ENCODE measurements at places on chromosomes 3 and 15. TPM values are rescaled to one million over a fixed set of nuclear protein-coding genes. Genes with fewer than 3 reads are reported as not detected.

- no peak for DNase-seq
Measured at GRCh38 chr3:48301800-48302166, 31.7 kb downstream of the SPINK8 start.

DNA sequence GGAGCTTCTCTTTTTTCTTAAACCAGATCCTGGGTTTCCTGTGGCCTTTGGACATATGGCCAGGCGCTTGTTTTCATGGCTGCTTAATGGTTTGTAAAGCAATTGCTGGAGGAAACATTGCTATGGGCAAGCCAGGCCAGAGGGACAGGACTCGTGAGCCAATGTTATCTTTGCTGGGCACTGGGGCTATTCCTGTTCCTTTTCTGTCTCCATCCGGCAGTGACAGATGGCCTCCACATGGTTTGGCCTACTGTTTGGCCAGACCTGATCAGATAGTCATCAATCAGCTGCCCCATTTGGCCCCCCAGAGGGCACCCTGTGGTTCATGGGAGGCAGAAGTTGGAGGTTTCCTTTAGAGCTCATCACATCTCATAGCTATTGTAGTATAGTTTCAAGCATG, 326.1 kb upstream of the ROPN1 start:
- no peak for DNase-seq

GRCh38 chr3:97010881-97011657, 196.7 kb downstream of the EPHA6 start:
- DNase-seq, result no peak

- no peak for DNase-seq
Measured at GRCh38 chr3:58627570-58627885, 39.0 kb downstream of the FAM3D start.

DNA sequence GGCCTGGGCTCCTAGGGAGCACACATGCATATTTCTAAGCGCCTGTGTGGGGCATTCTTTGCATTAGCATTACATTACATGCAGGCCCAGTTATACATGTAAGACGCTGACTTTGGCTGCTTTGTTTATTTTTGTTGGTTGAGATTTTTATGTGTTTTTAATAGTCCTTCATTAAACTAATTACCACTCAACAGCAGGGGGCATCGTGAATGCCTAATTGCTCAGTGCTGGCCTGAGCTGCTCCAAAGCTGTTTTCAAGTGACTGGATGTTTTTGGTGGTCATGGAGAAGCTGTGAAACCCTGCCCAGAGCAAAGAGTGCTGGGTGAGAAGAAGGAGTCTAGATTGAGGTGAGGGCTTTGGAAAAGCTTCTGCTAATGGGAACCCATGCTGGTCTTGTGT, 41.5 kb downstream of the GPD1L start:
- no peak for DNase-seq

MYO5C gene
- 24.6 TPM for polyA plus RNA-seq

ISLR gene
- 72.9 TPM for polyA plus RNA-seq

All from left renal pelvis (tissue), 4 donors.